ENCODE measurements at places on chromosomes 16 and 17.
A peak's percentile ranks its signal among the peaks of the same experiment; 100 is the strongest.

GRCh38 chr16:86789621-86790051, 211.3 kb downstream of the FOXL1 start:
- peak; percentile 79 for DNase-seq

DNA sequence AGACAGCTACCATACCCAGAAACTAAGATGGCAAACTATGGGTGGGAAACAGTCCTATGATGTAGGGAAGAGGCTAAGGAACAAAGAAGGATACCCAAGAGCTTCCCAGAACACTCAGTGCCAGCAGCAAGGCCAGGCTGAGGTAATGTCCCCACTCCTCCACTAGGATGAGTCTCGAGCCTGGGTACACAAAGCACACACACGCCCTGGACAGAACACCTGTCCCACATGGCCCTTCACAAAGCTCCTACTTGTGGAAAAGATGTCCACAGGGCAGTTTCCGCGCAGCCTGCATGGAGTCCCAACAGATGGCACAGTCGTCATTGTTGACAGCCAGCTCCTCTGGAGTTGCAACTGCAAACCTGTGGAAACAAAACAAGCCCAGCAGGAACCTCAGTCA, 23.9 kb downstream of the AMFR start:
- no peak for DNase-seq

- DNase-seq = no peak
Observed at GRCh38 chr16:85320677-85321385, 208.6 kb upstream of the CIBAR2 start.

DNA sequence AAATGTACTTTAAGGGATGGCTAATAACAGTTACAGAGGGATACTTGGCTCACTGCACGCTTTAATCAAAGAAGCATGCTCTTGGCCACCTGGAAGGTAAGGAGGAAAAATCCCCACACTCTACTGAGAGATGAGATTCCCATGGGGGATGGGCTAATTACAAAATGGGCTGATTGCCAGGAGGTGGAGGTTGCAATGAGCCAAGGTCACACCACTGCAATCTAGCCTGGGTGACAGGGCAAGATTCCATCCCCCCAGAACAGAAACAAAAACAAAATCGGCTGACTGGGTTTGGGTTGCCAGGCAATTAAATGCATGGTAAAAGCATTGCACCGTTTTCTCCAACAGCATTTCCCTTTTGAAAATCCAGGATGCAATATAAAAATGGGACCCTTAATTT, 18.0 kb downstream of the N4BP1 start:
- DNase-seq = no peak

DNA sequence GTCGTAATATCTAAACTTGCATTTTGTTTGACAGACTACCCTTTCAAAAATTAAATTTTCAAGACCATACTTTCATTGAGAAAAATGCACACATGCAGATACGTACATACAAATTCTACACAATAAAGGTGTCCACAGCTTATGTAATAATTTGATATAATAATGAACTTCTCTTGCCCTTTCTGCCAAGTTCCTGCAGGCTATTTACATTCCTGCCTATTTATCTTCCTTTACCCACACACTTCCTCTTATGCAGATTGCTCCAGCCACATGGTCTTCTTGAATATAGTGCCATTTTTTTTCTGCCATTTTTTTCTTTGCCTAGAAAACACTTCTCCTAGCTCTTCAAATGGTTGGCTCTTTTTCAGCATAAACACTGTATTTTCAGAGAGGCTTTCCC, 826.9 kb upstream of the CDH8 start:
- no peak for DNase-seq

DNA sequence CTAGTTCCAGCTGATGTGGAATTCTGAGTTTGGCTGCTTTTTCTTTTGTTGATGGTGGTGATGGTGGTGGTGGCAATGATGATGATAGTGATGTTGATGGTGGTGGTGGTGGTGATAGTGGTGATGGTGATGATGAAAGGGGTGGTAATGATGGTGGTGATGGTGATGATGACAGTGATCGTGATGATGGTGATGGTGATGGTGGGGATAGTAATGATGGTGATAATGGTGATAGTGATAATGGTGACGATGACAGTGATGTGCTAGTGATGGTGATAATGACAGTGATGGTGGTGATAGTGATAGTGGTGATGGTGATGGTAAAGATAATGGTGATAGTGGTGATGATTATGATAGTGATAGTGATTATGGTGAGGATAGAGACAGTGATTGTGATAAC, 61.5 kb downstream of the BMERB1 start:
- DNase-seq = no peak

DNA sequence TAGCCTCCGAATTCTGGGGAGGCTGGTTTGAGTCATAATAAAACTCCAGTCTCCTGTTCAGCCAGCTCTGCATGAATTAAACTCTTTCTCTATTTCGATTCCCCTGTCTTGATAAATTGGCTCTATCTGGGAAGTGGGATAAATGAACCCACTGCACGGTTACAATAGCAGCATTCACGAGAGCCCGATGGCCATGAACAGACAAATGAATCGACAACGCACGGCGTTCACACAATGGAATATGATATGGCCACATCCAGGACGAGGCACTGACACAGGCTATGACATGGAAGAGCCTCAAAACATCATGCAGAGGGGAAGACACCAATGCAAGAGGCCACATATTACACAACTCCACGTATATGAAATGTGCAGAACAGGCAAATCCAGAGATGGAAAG, 5.6 kb upstream of the CARD14 start:
- DNase-seq = no peak

DNA sequence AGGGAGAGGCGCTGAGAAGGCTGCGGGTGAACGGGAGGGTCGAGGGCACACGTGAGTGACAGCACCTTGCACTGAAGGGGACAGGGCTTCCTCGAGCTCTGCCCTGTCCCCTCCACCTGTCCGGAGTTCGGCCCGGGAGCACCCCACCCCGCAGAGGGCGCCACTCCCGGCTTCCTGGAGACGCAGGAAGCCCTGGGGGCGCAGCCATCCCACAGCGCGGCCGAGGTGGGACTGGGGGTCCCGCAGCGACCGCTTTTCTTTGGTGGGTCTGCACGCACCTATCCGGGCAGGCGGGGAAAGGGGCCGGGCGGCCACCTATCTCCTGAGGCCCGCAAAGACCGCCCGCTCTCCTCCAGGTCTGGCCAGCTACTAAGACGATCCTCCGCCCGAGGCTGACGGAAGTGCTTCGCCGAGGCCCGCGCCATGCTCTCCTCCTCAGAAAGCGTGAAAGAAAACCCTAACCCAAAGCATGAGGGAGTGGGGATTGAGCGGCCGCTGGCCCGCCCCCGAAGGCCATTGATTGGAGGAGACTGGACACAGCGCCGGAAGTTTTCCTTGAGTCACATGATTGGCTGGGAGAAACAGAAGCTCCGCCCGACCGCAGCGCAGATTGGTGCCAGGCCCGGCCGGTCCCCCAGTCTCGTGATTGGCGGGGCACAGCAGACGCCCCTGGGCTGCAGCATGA, 34.4 kb downstream of the DDX19A start:
- DNase-seq = peak; percentile 98

DNA sequence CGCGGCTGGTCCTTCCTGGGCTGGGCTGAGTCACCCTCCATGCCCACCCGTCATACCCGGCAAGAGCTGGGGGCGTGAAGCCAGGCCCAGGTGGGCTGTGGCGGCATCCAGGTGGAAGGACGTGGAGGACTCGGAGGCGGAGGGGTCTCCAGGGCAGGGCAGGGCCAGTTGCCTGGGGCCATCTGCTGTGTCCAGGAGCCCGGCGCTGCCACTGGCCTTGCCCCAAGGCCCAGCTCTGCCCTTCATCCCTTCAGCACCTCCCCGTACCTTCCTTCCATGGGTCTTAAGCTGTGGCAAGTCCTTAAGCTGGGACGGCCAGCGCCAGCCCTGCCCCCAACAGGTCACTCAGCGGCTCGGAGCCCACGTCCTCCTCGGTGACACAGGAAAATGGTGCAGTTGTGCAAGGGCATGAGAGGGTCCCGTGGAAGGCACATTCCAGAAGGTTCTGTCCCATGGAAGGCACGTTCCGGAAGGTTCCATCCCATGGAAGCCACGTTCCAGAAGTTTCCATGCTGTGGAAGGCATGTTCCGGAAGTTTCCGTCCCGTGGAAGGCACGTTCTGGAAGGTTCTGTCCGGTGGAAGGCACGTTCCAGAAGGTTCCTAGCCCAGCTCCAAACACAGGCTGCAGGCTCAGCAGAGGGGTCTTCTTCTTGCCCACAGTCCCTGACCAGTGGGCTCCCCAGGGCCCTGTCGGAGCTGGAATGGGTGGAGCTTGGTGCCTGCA, 10.4 kb upstream of the CDH15 start:
- DNase-seq = no peak

GRCh38 chr17:76887802-76888201, 19.6 kb downstream of the MGAT5B start:
- DNase-seq = peak; percentile 22

DNA sequence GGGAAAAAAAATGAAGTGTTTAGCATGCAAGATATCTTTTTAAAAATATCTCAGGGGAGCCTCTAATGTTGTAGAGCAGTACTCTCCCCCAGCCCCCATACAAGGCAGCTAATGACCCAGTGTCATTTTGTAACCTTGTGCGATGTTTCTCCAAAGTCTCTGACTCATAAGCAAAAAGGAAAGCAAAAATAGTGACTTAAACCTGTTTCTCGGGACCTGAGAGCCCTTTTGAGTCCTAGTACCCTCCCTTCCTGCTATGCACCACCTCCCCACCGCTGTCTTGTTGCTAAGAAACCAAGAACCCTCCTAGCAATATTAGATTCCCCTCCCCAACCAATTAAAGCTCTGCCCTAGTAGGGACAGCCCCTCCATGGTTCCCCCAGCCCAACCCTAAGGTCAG, 2.8 kb downstream of the MYCBPAP start:
- peak; percentile 41 for DNase-seq

- peak; percentile 81 for DNase-seq
Observed at GRCh38 chr16:17835118-17835876, 364.5 kb upstream of the XYLT1 start.

GRCh38 chr16:85455534-85455933, 157.6 kb upstream of the GSE1 start:
- DNase-seq = no peak

DNA sequence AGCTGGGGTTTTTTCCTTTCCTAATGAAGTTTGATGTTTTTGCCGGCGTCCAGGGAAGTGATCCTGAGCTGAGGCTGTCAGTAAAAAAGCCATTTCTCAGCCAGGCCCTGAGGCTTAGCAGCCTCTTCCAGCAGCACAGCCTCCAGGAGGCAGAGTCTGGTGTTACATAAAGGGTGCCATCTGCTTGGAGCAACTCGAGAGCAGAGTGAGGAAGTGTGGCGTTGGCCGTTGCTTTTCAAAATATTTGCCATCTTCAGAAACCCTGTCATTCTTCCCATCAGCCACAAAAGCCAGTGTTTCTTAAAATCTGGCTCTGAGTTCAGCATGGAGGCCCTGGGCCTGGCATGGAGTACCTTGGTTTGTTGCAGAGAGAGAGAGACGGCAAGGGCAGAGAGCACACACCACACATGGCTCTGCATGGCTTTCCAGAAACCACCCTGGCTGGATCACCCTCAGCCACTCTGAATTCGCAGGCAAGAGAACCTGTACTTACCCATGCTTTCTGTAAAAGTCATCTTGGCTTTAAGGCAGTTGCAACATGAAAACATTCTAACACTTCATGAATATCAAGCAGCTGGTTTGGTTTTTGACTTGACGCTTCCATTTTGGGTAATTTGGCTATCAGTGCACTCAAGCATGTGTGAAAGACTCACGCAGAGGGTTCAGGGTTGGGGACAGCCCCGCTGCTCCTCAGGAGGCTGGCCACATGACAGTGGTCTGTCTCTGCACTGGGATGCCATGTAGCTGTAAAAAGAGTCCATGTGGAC, 21.0 kb downstream of the PMM2 start:
- no peak for DNase-seq

- no peak for DNase-seq
Observed at GRCh38 chr17:72646176-72646575, 446.3 kb downstream of the SLC39A11 start.

GRCh38 chr17:1490643-1491442, 1.6 kb downstream of the MYO1C start:
- peak; percentile 67 for DNase-seq

DNA sequence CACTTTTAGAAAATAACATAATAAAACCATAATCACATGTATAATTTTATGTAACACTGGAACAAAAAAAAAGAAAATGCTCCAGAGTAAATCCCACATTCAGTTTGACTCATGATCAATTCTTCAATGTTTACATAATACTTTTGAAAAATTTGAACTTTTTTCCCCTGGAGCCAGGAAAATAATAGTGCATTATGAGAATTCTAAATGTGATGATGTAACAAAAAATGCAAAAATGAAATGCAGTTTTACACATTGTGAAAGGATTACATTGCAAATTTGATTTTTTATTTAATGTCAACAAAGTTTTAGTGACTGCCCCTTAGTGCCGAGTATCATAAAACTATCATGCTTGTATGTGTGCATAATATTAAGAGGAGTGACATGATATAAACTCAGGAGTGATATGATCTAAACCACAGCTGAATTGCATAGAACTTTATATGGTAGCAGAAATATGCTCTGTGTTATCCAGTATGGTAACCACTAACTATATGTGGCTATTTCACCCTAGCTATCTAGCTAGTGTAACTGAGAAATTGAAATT, 238.2 kb downstream of the CDH8 start:
- DNase-seq = peak; percentile 10

- peak; percentile 85 for DNase-seq
Observed at GRCh38 chr17:58006560-58006923, 504 bp downstream of the SRSF1 start.

- DNase-seq = no peak
Observed at GRCh38 chr16:47037396-47037745, 63.9 kb upstream of the DNAJA2 start.

DNA sequence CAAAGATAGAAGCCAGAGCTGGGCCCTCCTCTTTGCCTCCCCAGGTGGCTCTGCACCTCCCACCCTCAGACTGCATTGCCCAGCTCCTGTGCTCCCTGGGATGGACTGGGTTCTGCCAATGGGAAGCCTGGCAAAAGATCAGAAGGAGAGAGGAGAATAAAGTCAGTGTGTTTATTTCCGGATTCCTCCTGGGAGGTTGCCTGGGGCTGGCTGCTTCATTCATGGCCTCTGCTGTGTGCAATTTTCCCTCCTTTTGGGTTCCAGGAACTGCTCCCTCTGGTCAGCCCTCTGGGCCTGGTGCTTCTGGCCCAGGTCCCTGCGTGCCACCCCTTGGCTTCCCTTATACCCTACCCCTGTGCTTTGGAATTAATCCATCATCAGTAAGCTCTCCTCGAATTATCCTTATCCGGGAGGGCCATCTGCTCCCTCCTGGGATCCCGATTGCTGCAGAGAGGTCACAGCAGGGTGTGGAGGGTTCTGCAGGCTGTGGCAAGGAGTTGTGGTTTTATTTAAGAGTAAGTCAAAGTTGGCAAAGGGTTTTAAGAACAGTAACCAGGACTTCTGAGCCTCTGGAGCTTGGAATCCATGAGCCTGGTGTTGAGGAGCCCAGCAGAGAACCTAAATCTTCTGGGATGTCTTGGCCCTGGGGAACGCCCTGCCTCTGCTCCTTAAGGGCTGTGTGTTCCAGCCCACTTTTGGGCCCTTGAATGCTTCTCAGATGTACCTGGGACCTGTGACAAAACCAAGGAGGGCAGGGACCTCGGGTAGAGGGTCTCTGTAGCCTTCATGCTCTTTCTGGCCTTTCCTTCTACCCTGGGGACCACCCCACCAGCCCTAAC, 8.2 kb upstream of the MMP2 start:
- DNase-seq = peak; percentile 77

- DNase-seq = no peak
Observed at GRCh38 chr16:23941963-23942564, 106.3 kb downstream of the PRKCB start.

GRCh38 chr17:12985431-12986293, 32.2 kb downstream of the ELAC2 start:
- peak; percentile 34 for DNase-seq

GRCh38 chr16:27107185-27107592, 40.5 kb downstream of the C16orf82 start:
- DNase-seq = no peak
